ENCODE measurements at places on chromosomes 4 and X.
A peak's percentile ranks its signal among the peaks of the same experiment; 100 is the strongest.

GRCh38 chr4:72951147-72951546 lies 118.4 kb downstream of the COX18 start:
- DNase-seq = no peak

DNA sequence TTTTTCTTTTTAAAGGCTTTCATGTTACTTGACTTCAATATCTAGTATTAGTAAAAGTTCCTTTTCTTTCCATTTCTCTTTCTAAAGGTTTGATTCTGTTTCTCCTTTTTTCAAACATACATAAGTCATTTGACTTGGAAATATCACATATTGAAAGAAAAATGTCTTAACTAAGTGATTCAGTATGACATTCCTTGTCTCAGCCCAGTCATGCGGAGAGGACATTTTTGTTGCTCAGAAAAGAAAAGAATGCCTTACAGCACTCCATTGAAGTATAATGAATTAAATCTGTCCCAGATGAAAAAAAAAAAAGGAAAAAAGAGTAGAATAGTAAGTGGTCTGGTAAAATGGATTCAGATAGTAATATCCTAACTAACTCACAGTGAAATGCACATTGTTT lies 466.1 kb downstream of the ADGRL3 start:
- no peak for DNase-seq

GRCh38 chrX:13341491-13342101 lies 21.7 kb upstream of the ATXN3L start:
- DNase-seq = peak; percentile 22

DNA sequence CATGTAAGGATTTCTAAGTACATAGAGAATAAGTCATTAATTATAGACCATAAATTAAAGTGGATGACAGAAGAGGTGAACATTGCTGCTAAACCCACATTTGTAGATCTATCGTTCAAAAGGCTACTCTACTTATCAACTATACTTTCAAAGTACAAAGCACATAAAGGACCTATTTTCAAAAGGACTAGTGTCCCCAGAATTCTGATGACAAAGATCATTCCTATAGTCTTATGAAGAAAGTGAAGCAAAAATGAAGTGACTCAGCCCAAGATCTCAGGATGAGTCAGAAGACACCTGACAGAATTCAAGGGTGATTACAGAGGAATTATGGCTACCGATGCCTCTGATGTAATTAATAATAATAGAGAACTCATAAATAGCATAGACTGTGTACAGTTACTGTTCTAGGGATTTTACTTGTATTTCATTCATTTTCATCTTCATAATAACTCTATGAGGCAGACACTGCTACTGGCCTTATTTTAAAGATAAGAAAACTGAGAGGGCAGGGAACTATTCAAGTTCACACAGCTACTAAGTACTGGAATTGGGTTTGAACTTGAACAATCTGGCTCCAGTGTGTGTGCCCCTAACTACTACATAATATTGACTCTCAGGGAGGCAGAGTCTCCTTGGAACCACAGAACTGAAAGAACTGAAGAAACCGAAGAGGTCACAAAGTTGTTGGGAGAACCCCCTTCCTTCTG lies 17.1 kb downstream of the USP46 start:
- DNase-seq = peak; percentile 91

- no peak for DNase-seq
Observed at GRCh38 chrX:97700547-97700946, 816.8 kb downstream of the RPA4 start.

DNA sequence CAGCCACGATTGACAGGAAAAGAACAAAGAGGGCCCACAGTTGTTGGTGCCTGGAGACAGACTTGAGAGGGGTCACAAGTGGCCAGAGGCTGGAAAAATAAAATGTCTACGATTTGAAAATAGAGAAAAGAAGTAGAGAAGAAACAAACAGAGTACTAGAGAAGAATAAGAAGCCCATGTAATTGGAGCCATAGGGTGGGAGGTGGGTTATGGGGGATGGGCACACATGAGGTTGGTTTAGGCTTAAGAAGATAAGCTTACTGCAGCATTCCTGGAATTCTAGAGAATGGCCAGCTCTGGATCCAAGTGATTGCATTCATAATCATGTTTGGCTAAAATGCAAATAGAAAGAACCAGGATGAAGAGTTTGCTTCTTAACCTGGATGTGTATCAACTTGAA lies 210.7 kb downstream of the MAML3 start:
- DNase-seq = no peak

DNA sequence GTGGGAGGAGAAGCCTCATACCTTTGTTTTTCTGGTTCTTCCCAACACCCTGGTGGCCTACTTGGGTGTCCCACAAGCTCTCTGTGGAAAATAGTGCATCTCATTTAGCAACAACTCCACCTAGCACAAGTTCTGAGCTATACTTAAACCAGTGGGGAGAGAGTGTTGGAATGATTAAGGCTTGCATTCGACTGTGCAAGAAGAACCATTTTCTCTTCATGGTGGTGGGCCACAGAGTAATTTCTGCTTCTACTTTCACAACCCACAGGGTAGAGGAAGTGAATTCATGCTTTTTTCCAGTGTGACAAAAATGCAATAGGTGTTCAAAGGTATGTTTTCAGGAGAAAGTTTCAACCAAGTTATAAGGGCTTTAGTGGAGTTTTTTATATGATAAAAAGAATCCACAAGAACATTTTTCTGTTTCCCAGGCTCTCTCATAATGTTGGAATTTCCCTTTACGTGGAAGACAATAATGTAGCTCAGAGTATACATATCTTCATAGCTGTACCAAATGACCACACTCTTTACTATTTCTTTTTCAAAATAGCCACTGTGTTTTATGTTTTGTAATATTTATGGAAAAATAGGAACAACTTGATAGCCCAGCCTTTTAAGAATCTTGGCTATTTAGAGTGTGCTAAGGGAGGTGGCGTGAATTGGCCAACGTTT lies 80.3 kb upstream of the HHIP start:
- no peak for DNase-seq

DNA sequence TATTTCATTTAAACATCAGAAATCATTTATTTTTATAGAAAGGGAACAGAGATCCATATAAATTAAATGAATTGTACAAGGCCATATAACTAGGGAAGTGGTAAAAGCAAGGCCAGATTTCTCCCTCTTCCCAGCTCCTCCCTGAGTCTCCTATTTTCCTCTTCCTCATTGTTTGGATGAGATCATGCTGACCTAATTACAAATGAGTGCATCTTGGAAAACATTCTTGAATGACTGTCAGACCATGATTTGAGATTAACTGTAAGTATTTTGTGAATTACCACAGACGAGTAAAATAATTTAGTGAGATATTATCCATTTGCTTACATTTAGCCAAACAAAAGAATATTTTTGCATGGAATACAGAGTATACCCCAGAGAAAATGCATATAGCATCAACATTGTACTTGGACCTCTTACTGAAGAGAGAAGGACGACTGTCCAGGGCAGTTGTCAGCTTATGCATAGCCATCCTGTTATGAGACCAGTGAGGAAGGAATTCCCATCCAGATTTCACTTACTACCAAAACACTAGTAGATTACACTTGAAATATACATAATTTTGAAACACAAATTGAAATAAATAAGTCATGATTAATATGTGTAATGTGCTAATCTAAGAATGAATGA lies 47.3 kb downstream of the SLAIN2 start:
- DNase-seq = peak; percentile 60

Measured in epithelial cell of esophagus (primary cell).